ENCODE measurements at places on chromosomes 7 and 10.

GRCh38 chr10:121373411-121373810 lies 224.8 kb downstream of the FGFR2 start:
- DNase-seq: no peak

GRCh38 chr10:43749940-43750552 lies 101.4 kb upstream of the ZNF32 start:
- no peak for DNase-seq

- no peak for DNase-seq
Observed at GRCh38 chr7:138665669-138666140, 35.5 kb downstream of the SVOPL start.

DNA sequence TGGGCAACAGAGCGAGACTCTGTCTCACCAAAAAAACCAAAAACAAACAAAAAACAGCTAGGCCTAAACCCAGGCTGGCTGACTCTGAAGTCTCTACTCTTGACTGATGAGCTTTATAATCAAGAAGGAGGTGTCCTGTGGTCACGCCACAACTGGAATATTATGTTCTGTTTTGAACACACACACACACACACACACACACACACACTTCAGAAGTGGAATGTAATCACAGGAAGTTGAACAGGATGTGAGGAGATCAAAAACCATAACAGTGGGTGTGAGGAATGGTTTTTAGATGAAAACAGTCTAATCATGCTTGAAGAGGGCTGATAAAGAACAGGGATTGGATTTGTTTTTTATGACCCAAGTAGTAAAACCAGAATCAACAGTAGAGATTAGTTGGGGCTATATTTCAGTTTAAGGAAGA lies 51.1 kb upstream of the IL6 start:
- DNase-seq: no peak

DNA sequence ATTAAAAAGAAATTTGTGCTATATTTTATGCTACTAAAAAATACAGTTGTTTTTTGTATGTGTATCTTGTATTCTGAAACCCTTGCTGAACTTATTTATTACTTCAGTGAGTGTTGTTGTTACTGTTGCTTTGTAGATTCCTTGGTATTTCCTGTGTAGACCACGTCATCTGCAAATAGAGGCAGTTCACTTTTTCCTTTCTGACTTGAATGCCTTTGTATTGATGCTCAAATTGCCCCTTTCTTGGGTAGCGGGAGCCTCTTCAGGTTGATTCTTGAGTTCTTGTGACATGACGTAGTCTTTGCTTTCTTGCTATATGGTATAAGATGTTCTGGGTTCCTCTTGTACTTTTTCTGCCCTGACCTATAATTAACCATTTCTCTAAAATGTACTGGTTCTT lies 504.1 kb downstream of the SDK1 start:
- DNase-seq: no peak

GRCh38 chr7:159318682-159319351 lies 174.2 kb upstream of the VIPR2 start:
- DNase-seq: no peak

DNA sequence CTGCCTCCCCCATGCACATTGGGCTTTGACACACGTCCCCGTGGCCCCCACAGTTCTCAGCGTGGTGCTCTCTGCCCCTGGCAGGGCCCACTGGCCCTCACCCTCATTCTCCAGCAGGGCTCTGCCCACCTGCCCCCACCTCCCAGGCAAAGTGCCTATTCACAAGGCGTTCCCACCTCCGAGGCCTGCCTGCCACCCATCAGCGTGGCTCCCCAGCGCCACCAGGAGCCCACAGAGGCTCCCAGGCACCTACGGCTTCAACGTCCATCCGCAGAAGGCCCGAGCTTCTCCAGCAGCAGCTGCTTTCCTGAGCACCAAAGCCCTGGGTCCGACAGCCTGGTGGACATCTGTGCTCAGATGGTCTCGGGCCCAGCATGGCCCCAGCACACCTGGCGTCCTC lies 211.8 kb upstream of the PPP2R2D start:
- DNase-seq: no peak

DNA sequence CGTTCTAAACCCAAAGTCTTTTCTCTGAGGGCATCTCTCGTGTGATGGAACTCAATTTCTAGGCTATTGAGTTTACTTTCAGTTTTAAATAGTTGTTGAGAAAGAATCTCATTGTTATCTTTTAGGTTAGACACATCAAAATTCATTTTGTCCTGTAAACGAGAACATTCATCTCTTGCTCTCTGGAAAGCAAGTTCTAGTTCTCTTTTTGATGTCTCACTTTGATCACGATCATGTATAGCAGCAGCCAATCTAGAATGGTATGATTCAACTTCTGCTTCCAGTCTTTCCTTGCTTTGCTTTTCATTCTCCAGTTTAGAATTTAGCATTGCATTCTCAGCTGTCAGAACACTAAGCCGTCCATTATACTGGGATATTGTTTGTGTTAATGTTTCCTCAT lies 65.1 kb downstream of the ANKRD26 start:
- no peak for DNase-seq

DNA sequence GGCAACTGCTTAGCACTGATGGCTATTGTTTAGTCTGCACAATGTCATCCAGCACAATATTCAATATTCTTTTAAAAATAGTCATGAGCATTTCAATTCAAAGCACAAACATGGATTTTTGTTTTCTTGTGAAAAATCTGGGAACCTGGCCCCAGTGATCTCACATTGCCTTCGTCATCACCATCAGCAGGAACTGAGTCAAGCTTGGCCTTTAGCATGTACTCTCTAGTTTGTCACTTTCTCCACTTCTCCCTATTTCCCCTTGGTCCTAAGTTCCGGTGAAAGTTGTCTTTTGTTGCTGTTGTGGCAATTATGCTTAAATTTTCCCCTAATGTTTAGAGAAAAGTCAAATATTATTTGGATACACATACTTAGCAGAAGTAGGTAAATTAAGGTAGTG lies 252.9 kb upstream of the SORCS1 start:
- DNase-seq: no peak

- no peak for DNase-seq
Observed at GRCh38 chr7:45980181-45980905, 59.3 kb upstream of the IGFBP3 start.

DNA sequence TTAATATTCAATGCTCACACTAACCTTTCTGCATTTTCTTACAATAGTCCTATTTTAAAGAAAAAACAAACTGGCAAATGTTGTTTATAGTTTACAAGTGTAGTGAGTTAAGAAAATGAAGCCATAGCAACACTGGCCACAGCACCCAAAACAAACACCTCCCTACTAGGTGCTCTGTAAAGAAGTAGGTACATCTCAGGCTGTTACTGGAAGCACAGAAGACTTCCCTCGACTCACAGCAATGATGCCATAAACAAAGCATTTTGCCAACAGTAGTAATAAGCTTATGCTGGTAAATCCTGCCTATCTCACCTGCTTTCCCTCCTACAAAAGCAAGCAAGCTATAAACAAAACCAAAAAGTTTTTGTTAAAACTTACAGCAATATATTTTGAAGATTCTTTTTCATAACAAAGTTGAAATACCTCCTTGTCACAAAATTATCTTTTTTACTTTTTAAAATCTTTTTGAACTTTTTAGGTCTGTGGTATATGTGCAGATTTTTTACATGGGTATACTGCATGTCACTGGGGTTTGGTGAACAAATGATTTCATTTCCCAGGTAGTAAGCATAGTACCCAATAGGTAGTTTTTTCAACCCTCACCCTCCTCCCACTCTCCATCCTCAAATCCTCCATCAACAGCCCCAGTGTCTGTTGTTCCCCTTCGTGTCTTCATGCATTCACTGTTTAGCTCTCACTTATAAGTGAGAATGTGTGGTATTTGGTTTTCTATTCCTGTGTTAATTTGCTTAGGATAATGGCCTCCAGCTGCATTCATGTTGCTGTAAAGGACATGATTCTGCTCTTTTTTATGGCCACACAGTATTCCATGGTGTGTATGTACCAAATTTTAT lies 28.4 kb downstream of the COA1 start:
- DNase-seq: no peak

DNA sequence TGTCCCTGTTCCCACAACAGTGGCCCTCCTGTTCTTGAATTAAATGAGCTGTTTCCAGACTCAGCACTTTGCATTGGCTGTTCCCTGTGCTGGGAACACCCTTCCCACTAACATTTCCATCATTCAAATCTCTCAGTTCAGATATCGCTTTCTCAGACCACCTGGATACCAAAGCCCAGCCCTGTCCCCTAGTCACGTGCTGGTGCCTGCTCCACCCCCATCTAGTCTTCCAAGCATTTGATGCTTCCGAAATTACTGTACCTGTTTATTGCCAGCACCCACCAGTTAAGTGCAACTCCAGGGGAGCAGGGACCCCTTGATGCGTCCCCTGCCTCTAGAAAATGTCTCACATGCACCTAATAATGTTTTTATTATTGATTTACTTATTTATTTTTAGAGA lies 3.0 kb upstream of the SLC29A4 start:
- DNase-seq: no peak

- no peak for DNase-seq
Observed at GRCh38 chr10:293636-294035, 158.4 kb downstream of the ZMYND11 start.

DNA sequence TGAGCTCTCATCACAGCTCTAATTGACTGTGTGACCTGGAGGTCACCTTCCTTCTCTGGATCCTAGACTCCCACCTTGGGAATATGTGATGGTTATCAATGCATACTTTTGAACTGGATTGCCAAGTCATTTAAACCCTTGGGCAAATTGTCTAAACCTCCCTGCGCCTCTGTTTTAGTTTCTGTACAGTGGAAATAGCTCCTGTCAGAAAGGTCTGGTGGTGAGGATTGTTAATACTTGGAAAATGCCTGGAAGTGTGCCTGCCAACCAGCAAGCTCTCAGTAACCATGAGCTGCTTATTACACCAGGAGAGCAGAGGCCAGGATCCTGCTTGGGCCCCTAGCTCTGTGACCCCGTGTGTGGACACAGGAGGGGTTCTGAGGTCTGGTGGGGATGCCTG lies 108.7 kb upstream of the PPIF start:
- no peak for DNase-seq

- DNase-seq: no peak
Observed at GRCh38 chr10:14758994-14759664, 15.6 kb downstream of the FAM107B start.

DNA sequence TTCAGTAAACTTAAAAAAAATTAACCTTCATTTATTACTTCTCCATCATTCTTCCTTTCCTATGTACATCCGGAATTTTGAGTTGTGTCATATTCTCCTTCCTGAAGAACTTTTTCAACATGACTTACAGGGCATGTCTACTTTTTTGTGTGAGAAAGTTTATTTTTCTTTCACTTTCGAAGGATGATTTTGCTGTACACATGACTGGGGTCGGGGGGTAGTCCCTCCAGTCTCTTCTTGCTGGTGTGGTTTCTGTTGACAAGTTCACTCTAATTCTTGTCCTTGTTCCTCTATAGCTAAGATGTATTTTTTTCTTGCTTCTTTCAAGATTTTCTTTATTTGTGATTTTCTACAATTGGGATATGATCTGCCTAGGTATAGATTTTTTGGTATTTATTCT lies 55.8 kb downstream of the INPP5A start:
- no peak for DNase-seq

GRCh38 chr10:44020322-44021111 lies 364.4 kb downstream of the CXCL12 start:
- no peak for DNase-seq

DNA sequence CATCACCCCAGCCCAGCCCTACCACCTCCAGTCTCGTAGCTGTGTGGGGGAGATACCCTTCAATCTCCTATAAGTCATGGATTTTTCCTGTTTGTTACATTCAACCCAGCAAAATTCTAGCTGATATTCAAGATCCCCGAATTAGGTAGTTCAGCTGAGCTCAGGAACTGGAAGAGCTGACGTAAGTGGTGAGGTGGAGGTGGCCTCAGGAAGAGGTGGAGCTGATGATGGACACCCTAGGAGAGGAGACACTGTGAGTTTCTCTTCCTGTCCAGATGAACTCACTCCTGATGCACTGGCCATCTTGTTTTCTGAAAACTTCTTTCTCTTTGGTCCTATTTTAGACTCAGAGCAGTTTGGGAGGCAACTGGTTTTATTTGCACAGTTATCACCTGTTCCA lies 90.5 kb upstream of the PITRM1 start:
- no peak for DNase-seq

GRCh38 chr10:130962240-130963051 lies 349.1 kb downstream of the TCERG1L start:
- no peak for DNase-seq

DNA sequence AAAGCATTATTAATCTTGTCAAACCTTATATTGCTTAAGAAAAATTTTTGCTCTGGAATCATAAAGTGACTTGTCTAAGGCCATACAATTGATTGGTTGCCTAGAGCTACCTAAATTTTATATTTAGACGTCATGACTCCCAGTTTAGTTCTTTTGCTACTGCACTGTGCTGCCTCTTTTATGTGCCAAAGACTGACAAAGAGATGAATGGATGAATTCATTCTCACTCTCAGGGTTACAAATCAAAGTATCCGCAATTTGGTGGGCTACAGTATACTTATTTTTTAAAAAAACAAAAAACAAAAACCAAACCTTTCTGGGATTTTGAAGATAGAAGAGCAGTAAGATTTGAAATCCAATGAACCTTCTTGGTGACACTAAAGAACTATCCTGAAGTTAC lies 27.7 kb upstream of the TMEM229A start:
- no peak for DNase-seq

GRCh38 chr10:71382757-71383156 lies 14.0 kb upstream of the CDH23 start:
- no peak for DNase-seq

DNA sequence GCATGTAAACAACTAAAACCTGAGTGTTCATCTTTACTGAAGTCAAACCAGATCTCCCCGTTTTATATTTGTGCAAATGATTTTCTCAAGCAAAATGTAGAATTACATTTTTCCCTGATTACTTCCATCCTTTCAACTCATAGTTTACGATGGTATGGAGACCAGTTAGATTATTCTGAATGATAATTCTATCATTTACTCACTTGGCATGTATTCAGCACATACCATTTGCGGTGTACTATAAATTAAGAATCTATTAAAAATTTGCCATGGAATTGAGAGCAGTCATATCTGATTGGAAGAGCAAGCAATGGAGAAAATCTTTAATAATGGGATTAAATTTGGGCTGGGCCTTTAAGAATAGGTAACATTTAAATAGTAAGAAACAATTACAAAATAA lies 22.4 kb downstream of the DNAJC1 start:
- no peak for DNase-seq

DNA sequence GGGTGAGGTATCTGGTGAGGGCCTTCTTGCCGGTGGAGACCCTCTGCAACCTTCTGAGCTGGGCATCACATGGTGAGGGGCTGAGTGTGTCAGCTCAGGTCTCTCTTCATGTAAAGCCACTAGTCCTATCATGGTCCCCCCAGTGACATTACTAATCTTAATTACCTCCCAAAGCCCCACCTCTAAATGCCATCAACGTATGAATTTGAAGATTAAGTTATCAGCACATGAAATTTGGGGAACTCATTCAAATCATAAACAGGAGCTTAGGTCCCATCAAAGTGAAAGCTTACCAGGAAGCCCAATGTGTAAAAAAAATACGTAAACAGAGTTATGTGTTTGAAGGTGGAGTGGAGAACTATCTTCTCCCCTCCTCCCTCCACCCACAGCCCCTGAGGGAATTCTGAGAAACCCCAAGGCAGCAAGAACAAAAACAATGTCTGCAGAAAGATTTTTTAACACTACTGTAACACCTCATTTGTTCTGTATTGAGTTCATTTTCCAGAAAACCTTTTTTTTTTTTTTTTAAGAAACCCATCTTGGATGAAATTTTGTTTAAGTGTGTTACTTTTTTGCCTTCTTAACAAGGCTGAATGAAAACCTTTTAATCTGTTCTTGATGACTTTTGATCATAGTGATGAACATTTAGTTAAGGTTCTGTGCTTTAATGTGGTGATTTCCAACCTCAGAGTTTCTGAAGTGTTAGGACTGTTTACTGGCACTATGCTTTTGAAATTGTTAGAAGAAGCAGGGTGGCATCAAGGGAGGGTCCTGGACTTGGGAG lies 19.1 kb upstream of the PCGF5 start:
- DNase-seq: no peak
